ENCODE measurements at places on chromosomes 12 and 14. TPM values are rescaled to one million over a fixed set of nuclear protein-coding genes. Genes with fewer than 3 reads are reported as not detected.

GPD1 gene
- 2.2 TPM for total RNA-seq

DNA sequence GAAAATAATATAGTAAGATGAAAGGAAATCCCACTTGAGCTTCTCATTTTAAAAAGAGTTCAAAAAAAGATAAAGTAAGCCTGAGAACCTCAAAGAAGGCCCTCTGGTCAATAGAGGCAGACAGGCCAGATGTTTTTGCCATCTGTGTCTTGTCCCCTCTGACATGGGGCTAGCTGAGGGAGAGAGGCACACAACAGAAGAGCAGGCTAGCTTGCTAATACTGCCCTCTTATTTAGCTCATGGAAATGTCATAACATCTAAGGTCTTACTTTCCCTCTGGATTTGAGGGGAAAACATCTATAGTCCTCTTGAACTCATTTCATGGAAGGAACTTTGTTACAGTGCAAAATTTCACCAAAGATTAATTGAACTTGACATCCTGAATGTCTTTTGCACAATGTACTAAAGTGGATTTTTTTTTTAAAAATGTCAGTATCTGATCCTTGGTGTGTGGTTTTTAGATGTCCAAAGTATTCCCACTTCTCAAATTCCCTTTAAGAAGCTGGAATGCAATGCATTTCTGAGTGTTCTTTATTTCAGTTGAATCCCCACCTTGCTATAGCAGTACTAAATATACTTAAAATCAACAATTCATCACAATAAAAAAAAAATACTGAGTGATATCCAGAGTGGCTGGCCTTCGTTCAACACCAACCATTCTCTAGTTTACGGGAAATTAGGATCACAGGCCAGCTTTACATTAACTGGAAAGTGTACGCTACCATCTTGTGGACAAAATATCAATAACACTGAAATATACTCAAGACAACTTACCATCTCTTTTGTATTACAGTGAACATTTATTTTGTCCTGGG lies 176.7 kb downstream of the PAH start:
- peak; percentile 72 for DNase-seq

GRCh38 chr14:21084396-21084795 lies 14.1 kb downstream of the ZNF219 start:
- no peak for DNase-seq

- no peak for DNase-seq
Observed at GRCh38 chr12:86787419-86787818, 531.2 kb upstream of the MGAT4C start.

GRCh38 chr14:56797569-56798446 lies 12.5 kb downstream of the OTX2 start:
- DNase-seq: no peak

- DNase-seq: no peak
Observed at GRCh38 chr14:89425931-89426330, 8.9 kb upstream of the FOXN3 start.

ART4 gene
- 4.8 TPM for total RNA-seq

ESRRB gene
- not detected for total RNA-seq

TSHR gene
- 1.1 TPM for total RNA-seq

SERPINA12 gene
- total RNA-seq: not detected

GRCh38 chr12:50580436-50580835 lies 75.7 kb downstream of the DIP2B start:
- DNase-seq: no peak

- no peak for DNase-seq
Observed at GRCh38 chr12:19088606-19089005, 40.9 kb upstream of the PLEKHA5 start.

GRCh38 chr12:23211384-23212320 lies 586.7 kb downstream of the ETNK1 start:
- DNase-seq: no peak

CCDC88C gene
- 19.7 TPM for total RNA-seq

DNA sequence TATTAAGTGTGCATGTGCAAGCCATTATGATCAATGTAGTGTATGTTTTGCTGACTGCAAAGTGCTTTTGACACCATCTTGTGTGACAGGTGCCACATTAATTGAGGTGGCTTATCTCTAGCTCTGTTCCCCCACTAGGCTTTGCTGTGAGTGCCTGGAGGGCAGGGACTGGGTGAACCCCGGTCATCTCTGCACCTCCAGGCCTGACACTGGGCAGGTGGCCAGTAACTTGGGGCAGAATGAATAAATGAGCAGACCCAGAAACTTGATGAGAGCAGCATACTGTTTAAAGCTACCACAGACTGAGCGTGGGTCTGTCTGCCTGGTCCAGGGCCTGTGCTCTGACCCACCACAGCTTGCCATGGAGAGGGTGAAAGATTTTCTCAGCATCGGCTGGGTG lies 151.6 kb downstream of the CALM1 start:
- DNase-seq: no peak

- DNase-seq: no peak
Observed at GRCh38 chr12:120468821-120469449, 613 bp downstream of the SRSF9 start.

DNA sequence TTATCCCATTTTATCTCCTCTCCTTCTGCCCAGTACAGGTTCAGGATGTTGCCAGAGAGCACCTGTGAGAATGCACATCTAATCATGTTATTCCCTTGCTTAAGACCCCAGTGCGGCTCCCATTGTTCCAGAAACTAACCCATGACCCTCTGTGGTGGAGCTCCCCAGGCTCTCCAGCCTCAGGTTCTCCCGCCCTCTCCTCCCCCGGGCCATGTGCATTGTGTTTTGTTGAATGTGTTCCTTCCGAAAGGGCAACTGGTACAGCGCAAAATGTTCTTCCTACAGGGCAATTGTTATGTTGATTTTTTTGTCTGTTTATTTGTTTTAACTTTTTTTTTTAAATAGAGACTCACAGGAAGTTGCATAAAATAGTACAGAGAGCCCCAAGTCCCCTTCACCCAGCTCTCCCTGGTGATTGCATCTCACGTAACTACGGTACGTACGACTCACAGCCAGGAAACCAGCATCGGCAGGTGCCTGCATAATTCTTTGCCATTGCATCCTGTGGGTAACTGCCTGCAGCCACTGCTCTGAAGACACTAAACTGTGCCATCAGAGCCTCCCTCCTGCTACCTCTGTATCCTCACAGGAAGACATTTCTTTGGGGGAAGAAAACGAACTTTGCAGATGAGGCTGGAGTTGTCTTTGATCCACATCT lies 31.2 kb downstream of the TMEM132C start:
- no peak for DNase-seq

DNA sequence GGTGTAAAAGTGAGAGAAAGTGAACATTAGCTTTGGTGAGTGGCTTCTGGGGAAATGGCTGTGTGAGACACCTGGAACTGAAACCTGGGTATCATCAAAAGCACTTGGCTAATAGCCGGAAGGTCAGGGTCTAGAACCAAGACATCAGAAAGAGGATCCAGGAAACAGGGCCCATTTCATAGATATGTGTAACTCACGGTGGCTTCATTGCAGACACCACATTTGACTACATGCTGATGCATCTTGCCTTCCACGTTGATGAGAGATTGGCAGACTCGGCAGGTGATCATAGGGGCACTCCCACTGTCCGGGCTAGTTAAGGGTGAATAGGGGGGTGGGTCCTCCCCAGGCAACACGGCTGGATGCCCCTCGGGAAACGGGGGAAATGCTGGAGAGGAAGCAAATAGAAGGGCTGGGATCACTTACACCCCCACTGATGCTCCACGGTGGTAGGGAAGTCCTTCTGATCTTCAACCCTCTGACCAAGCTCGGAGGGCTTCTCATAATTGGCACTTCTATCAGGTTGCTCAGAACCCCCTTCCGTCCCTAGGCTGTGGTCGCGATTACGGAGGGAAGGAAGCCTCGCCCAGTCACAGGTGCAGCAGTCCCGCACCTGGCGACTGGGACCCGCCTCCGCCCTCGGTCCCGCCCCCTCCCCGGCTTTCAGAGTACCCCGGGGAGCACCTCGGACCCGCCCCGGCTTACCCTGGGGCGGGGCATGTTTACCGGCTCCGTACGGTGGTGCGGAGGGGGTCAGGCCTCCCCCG lies 593 bp downstream of the PIP4P1 start:
- no peak for DNase-seq

- DNase-seq: no peak
Observed at GRCh38 chr14:35532783-35533356, 1.1 kb upstream of the INSM2 start.

DNA sequence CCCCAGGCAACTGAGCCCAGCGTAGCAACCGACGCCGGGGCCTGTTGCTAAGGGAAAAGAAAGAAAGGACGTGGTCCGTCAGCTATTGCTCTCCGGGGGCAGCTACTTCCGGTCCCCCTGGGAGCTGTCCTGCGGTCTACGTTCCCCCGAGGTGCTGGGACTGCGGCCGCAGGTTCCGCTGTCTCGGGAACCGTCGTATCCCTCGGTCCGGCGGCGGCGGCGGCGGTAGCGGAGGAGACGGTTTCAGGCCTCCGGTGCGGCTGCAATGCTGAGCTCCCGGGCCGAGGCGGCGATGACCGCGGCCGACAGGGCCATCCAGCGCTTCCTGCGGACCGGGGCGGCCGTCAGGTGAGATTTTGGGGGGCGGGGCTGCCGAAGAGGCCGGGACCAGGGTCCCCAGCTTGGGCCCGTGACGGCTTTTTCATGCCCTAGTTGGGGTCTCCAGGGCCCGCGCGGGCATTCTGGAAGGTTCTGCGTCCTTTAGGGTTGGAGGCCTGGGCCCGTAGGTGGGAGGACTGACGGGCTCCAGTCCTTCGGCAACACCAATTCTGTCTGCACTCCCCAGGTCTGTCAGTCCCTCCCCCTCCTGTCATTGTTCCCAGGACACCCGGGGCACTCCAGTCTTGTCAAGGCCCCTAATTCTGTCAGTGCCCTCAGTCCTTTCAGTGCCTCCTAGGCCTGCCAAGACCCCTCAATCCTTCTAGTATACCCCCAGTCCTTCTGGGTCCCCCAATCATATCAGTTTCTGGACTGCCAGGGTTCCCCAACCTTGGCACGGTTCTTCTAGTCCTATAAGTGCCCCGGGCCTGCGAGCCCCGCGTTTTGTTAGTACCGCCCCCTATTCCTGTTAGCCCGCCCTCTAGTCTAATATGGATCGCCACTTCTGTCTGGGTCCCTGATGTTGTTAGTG lies at the start of gene USP30:
Gene USP30 (plus strand): TSS at position 163 of the 910 bp plus-strand sequence. CDS start 103 bp downstream, at position 266.
- peak; percentile 66 for DNase-seq

TTC8 gene
- 35.8 TPM for total RNA-seq

BMAL2 gene
- 9.3 TPM for total RNA-seq

GRCh38 chr12:18752280-18752920 lies 14.5 kb downstream of the CAPZA3 start:
- DNase-seq: no peak

SLC5A8 gene
- 0.42 TPM for total RNA-seq

APEX1 gene
- total RNA-seq: 21.2 TPM

GRCh38 chr14:61331992-61332657 lies 10.7 kb downstream of the PRKCH start:
- no peak for DNase-seq

OTX2 gene
- total RNA-seq: not detected

GRCh38 chr14:75280831-75281653 lies 2.4 kb downstream of the FOS start:
- no peak for DNase-seq

NR1H4 gene
- 3.2 TPM for total RNA-seq

CDCA3 gene
- 12.3 TPM for total RNA-seq

NYNRIN gene
- 35.4 TPM for total RNA-seq

TBC1D30 gene
- total RNA-seq: 3.9 TPM

DNA sequence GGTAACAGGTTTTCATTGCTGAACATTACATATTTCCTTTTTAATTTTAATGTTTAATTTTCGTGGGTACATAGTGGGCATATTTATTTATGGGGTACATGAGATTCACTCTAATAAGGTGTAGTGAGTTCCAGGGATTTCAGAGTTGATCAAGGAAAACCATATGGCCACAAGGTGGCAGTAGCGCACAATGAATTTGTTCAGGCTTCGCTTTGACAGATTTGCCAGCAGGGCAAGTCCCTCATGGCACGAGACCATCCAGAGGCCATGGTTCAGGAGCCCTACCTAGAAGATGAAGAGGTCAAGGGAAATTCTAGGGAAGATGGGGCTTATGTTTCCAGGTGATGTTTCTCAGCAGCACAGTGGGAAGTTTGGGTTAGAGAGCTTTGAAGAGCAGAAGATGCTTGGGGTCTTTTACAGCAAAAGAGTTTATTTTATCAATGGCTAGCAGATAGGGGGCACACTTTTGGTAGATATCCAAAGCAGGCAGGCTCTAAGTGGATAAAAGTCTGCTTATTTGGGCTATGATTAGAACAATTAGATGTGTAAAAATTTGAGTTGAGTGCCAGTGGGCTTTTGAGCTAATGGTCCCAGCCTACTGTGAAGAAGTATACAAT lies 1004.4 kb downstream of the AACS start:
- DNase-seq: no peak

- DNase-seq: no peak
Observed at GRCh38 chr12:49982246-49983087, 9.7 kb downstream of the AQP6 start.

- DNase-seq: no peak
Observed at GRCh38 chr14:68506645-68507419, 286.0 kb downstream of the ZFP36L1 start.

STAB2 gene
- total RNA-seq: 16.4 TPM

DNA sequence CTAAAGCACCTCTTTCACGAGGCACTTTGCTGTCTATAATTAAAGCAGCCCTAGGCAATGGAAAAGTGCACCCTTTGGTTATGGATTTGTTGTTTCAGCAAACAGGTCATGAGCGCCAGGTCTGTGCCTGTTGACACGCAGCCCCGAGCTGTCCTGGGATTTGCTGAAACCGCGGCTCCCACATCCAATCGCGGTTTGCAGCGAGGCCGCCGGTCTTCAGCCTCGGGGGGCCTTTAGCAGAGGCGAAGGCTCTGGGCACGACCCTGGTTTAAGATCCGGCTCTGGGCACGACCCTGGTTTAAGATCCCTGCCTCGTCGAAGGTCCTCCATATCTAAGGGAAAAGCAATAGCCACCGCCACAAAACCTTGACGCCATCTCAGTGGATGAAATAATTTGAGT lies 79.2 kb downstream of the GLT1D1 start:
- no peak for DNase-seq

DNA sequence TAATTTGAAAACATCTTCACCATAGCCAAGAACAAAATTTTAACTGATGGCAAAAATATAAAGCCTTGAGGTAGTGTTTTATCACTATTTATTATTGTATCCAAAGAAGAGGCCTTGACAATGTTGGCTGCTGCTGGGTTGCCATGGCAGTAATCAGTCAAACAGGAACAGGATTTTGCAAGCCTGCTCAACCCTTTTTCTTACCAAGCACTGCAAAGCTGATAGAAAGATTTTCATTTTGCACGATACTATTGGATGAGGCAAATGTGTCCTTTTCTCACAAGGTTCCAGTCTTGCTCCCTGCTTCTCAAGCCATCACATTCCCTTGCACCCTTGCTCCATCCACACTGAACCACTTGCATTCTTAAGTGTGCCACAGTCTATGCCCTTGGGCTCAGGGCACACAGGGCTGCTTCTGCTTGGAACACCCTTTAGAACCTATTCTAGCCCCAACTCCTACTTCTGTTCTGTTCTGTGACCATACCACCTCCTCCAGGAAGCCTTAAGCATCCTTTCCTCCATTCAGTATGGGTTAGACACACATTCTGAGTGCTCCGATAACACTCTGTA lies 76.5 kb upstream of the AMIGO2 start:
- no peak for DNase-seq

- no peak for DNase-seq
Observed at GRCh38 chr14:77912754-77913556, 113.0 kb downstream of the ADCK1 start.

PDE3A gene
- total RNA-seq: 63.7 TPM
